Activated CD4-positive, alpha-beta T cell treated with anti-CD3 and anti-CD28 coated beads, Interleukin-2, amount 50 U/mL, for 24 hours (primary cell): ENCODE measurements at places on chromosomes 5 and 9.

GRCh38 chr5:93402451-93402850 lies 178.6 kb downstream of the NR2F1-AS1 start:
- DNase-seq = no peak

- DNase-seq = no peak
These were observed 456.3 kb downstream of the HINT1 start for GRCh38 chr5:130708754-130709153.

DNA sequence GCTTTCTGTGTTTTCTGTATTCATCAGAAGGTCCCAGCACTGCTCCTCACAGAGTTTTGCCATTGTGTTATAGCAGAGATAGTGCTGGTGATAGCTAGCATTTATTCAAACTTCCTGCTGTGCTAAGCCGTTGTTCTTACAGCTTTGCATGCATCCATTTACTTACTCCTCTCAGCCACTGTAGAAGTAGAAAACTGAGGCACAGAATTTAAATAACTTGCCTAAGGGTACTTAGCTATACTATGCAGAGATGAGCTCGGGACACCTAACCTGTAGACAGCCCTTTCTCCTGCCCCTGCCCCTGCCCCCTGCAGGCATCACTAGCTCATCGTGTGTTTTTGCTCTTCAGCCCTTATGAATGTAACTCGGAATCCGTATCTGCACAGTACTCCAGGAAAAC lies 227.6 kb downstream of the SAXO1 start:
- no peak for DNase-seq

GRCh38 chr5:55997742-55998351 lies 3.1 kb upstream of the IL6ST start:
- DNase-seq = no peak
